ENCODE measurements at places on chromosomes 1 and 21. TPM values are rescaled to one million over a fixed set of nuclear protein-coding genes. Genes with fewer than 3 reads are reported as not detected.

The NKAIN1 gene
- 3.6 TPM for total RNA-seq

The NT5C1A gene
- total RNA-seq: not detected

DNA sequence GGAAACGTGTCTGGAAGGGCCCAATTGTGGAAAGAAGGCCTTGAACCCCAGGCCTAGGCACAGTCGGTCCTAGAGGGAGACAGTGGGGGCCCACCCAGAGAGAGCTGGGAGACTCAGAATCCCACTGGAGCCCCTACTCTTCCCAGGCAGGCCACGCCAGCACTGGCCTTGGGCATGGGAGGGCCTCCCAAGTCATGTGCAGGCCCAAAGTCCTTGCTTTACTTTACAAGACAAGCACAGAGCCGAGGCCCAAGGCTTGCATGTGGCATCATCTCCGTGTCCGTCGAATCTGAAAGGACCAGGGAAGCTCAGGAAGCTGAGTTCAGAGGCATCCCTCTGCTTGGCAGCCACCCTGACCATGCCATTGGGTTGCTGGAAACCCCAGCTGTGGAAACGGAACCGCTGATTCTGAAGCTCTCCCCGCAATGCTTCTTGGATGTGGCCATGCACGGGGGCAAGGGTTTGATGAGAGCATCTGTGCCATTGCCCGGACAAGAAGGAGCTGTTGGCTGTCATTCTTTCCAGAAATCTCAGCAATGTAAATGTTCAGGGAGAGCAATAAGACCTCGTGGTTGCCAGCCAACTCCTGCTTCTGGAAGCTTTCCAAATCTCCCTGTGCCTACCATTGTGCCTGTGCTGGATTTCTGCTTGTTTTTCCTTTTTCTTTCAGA is 32.8 kb downstream of the ABCG1 start:
- DNase-seq: no peak

The LCE6A gene
- not detected for total RNA-seq

Measured in G401 (cell line).